ENCODE measurements at places on chromosomes 7 and 10.

DNA sequence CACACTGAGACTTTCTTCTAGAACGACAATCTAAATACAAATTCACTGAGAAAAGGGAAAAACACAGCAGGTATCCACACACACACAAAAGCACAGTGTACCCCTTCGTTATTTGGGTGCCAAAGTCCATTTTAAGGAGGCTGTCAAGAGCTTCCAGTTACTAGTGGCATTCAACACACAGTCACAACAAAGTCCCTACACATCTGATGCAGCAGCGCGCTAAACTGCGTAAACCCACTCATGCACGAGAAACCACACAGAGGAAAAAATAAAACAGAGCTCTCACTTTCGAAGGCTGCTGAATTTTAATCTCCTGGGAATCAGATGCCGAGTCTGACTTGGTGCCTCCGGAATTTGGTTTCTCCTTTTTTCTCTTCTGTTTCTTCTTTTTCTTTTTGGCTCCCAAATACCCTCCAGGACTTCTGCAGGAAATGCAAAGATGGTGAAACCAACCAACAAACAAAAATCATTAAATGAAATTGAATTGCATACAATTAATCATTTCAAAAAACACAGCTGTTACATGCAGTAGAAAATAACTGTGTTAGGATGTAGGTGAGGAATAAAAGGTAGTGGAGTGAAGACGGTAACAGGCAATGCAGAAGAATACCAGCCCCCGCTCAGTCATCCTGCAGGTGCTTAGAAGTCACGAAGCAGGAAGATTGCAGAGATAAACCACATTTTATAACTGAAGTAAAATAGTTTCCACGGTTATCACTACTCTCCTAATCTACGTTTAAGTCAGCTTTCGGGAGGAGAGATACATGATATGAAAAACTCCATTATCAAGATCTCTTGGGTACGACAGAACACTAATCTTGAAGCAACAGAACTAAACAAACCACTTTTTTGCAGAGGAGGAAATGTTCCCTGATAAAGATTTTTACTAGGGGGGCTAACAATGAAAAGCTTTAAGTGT, 27.1 kb downstream of the NMT2 start:
- no peak for DNase-seq

DNA sequence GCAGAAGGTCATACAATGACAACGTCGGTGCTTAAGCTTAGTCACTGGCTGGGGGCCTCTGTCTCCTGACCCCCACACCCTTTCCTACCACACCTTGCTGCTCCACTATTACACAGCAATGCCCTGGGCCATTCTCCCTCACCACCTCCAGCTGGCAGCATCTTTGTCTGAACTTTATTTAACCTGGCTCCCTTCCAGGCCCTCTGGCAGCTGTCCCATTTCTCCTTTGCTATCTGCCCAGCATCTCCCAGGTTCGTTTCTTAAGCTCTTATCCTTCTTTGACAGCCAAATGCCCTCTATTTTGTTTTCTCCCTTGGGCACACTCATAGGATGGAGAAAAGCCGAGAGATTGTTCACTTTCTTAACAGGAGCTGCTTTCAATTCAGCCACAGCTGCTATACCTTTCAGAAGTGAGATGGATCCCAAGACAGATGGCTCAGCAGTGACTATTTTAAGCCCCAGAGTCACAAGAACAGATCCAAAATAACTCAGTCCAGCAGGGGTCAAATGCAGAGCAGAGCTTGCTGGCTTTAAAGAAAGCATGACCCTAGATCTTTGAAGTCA, 1277.1 kb upstream of the AUTS2 start:
- no peak for DNase-seq

DNA sequence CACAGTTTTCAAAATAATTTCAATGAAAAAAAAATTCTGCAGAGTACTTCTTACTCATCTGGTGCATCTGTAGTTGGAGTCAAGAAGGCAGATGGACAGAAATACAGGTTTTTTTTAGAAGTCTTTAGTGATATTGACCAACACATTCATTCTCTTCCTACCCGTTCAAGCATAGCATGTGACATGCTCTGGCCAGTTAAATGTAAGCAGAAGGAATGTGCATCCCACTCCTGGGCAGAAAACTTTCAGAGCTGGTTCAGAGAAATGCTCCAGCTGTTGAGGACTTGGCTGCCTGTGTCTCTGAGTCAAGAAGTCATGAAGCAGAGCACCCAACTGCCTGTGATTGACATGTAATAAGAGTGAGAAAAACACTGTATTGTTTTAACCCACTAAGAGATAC, 665.3 kb upstream of the IGFBP3 start:
- DNase-seq, result no peak

DNA sequence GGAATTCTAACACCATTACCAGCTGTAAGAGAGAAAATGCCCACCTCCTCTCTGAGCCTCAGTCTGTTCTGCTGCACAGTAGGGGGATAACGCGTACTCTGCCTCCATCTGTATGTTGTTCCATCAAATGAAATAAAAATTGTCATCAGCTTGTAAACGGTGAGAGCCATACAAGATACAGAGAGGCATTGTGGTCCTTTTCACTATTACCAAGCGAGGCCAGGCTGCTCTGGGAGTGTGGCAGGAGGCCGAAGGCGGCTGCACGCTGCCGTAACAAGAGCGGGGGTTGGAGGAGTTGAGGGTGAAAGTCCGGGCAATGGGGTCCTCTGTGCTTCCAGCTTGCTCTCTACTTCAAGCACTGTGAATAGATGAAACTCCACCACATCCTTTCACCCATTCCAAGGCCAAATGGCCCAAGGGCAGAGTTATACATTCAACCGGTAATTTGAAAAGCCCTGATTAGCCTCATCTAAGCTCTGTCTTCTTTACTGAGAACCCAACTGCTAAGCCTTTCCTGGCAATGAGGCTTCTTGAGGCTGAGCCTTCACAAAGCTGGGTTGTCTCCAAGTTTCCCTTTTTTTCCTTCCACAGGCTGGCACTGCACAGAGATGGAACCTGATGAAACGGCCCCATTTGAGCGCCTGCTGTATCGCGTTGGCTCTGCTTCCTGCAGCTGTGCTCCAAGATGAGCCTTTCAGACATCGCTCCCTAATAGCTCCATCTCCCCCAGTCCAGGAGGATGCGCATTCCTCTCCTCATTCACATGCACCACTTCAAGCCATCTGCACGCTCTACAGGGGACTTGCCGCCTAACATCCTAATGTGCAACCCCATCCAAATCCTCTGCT, 47.2 kb downstream of the PYROXD2 start:
- DNase-seq, result no peak

DNA sequence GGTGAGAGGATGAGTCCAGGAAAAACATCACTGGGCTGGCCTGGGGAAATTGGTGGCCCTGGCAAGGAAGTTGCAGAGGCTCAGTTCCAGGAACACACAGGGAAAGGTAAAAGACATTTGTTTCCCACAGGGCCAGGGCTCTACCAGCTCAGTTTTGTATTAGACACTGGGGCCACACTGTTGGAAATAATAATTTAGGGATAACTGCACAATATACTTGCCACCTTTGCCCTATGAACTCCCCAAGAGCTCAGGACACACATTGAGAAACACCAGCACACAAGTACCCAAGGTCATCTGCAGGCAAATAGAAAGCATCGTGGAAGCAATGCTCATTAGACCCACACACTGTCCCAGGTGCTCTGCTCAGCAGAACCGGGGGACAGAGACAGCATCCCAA, 617.6 kb downstream of the PTPRN2 start:
- DNase-seq, result no peak

- no peak for DNase-seq
These were observed 849.1 kb upstream of the AUTS2 start for GRCh38 chr7:68748934-68749900.

GRCh38 chr10:68811314-68812009, 15.9 kb upstream of the STOX1 start:
- no peak for DNase-seq

GRCh38 chr10:15660990-15661389, 58.7 kb downstream of the ITGA8 start:
- DNase-seq, result no peak

DNA sequence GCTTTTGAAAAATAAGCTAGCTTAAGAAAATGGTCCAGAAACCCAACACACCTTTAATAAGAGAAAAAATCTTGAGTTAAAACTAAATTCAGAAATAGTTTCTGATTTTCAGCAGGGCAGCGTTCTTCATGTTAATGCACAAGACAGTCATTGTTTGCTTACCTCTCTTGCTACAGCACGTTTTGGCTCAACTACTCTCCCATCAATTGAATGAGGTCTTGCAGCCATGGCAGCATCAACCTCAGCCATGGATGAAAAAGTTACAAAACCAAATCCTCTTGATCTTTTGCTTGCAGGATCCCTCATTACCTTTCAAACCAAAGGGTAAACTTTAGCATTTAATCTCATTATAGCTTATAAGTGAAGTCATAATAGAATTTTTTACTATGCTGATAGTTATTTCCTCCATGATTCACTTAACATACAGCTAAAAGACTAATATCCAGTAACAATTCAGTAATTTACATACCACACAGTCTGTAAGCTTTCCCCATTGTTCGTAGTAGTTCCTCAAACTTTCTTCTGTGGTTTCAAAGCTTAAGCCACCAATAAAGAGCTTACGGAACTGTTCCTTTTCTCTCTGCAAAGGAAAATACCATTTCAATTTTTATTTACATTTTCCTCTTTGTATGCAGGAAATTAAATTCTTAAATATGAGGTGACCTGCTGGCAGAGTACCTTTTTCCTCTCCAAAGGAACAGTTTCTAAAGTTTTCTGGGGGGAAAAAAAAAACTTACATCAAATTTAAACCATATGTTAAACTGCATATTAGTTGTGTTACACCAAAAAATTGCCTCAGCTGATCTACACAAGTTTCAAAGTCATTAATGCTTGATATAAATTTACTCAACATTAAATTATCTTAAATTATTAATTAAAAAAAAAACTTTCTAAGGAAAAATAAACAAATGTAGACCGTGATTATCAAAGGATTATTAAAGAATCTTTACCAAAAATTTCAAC, 3.1 kb downstream of the HNRNPA2B1 start:
- no peak for DNase-seq

GRCh38 chr10:67808704-67809103, 29.3 kb downstream of the DNAJC12 start:
- no peak for DNase-seq

- no peak for DNase-seq
These were observed 224.0 kb downstream of the TNS3 start for GRCh38 chr7:47357863-47358262.

DNA sequence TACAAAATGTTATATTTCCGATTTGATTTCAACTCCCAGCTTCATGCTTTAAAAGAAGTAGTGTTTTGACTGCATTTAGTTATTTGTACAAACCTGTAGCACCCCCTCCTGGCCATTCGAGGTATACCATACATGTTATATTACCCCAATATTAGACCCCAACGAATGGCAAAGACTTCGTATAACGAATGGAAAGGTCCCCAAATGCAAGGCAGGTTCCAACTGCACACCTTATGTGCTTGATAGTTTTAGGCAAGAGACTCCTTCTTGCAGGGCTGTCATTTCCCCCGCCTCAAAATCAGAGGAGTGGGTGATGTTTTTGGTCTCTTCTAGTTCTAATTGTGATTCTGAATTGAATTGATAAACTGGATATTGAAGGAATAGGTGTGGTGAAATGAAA, 101.1 kb upstream of the TARP start:
- peak; percentile 31 for DNase-seq

GRCh38 chr10:97519342-97519741, 20.6 kb downstream of the UBTD1 start:
- DNase-seq, result no peak

Measured in activated naive CD4-positive, alpha-beta T cell (primary cell).